Fibroblast of lung (primary cell): ENCODE measurements at places on chromosomes 16 and 17. TPM values are rescaled to one million over a fixed set of nuclear protein-coding genes. Genes with fewer than 3 reads are reported as not detected.

The WNT9B gene
- total RNA-seq, result not detected in 2 replicates

The CDK10 gene
- total RNA-seq, result 37.5 and 41.9 TPM in 2 replicates

The ABCC6 gene
- total RNA-seq, result 2.1 and 6.3 TPM in 2 replicates

The SOX15 gene
- total RNA-seq, result under 0.01 and 0.50 TPM in 2 replicates

The DNAAF1 gene
- not detected in 2 replicates for total RNA-seq

The REXO5 gene
- 3.1 and 9.1 TPM in 2 replicates for total RNA-seq
